ENCODE measurements at places on chromosomes 4 and X.

DNA sequence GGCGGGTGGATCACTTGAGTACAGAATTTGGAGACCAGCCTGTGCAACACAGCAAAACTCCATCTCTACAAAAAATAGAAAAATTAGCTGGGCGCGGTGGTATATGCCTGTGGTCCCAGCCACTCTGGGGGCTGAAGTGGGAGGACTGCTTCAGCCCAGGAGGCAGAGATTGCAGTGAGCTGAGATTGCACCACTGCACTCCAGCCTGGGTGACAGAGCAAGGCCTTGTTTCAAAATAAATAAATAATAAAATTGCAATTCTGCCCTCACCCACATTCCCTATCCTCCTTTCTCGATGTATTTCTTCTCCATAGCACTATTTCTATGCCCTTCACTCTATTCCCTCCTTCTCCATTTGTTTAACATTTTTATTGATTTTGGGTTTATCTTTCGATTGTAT lies 8.7 kb upstream of the SLAIN2 start:
- DNase-seq, result no peak

DNA sequence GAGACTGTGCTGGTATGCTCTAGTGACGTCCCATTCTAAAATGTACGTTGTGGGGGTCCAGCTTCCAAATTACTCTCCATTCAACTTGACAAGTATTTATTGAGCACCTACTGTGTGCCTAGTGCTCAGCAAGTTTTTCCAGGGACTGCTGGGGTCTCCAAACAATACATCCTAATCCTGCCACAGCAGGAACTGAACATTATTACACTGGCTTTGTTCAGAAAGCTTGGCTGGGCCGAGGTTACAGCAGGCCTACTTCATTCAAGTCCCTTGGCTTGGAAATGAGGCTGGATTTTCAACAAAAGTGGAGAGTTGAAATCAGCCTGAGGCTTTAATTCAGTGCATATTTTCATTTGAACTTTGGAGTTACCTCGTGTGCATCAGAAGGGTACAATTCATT lies 78.0 kb downstream of the GUCY2F start:
- no peak for DNase-seq

DNA sequence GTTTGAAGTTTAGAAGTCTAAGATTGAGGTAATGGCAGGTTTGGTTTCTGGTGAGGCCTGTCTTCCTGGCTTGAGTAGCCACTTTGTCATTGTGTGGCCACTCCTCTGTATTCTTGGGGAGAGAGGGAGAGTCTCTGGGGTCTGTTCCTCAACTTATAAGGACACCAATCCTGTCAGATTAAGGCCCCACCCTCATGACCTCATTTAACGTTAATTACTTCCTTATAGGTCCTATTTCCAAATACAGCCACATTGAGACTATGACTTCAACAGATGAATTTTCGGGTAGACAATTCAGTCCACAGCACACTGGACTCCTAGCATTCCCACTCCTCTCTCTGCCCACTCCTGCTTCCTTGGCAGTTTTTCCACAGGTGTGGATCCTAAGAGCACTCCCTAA lies 350.8 kb upstream of the CASK start:
- DNase-seq, result no peak

DNA sequence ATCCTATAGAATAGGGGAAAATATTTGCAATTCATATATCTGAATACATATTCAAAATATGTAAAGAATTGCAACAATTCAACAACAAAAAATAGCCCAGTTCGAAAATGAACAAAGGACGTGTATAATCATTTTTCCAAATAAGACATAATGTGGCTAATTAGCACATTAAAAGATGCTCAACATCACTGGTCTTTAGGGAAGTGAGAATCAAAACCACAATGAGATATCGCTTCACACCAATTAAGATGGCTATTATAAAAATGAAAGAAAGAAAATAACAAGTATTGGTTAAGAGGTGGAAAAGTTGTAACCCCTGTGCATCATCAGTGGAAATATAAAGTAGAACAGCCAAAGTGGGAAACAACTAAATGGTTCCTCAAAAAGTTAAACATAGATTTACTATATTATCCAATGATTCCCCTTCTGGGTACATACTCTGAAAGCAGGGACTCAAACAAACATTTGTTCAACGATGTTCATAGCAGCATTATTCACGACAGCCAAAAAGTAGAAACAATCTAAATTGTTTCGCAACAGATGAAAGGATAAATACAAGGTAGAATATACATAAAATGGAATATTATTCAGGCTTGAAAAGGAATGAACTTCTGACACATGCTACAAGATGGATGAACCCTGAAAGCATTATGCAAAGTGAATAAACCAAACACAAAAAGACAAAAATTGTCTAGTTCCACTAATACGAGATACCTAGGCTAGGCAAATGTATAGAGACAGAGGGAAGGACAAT lies 12.7 kb downstream of the FAM13A start:
- DNase-seq, result no peak

DNA sequence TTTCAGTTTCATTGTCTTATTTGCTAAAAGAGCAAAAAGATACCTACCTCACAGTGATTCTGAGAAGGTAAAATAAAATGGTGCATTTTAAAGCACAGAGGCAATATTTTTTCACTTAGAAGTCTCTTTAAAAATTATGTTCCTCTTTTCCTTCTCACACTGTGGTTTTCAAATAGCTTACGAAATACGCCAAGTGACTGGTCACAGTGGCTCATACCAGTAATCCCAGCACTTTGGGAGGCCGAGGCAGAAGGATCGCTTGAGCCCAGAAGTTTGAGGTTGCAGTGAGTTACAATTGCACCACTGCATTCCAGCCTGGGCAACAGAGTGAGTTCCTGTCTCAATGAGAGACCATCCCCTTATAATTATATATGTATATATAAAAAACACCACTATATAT lies 372.6 kb downstream of the FBXO8 start:
- no peak for DNase-seq

- DNase-seq, result no peak
Observed at GRCh38 chr4:6974138-6974848, 64.7 kb downstream of the TBC1D14 start.

- no peak for DNase-seq
Observed at GRCh38 chr4:97987019-97987648, 156.1 kb downstream of the STPG2 start.

DNA sequence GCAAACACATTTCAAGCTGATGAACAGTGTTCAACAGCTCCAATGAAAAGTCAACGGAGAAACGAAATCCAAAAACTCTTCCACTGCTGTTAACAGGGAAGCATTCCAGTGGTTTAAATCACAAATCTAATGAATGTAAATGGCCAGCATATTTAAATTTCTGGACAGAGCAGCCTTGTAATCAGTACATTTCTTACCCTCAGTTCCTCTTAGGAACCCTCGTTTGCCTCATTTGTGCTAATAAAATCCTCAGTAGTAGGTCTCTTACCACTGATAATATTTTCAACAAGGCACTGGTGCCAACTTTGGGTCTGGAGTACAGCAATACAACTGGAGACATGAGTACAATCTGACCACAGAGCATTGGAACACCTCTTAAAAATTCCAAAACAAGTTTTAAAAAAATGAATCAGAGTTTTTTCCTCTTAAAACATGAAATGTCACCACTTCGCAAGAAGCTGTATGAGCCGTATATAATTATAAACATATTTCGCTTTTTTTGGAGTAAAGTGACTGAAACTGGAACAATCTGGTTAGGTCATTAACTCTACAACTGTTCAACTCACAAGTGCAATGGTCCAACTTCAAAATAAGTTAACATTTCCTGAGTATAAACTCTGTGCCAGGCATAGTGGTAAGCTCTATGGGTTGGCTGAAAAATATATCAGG lies 211.2 kb downstream of the CPEB2 start:
- no peak for DNase-seq

DNA sequence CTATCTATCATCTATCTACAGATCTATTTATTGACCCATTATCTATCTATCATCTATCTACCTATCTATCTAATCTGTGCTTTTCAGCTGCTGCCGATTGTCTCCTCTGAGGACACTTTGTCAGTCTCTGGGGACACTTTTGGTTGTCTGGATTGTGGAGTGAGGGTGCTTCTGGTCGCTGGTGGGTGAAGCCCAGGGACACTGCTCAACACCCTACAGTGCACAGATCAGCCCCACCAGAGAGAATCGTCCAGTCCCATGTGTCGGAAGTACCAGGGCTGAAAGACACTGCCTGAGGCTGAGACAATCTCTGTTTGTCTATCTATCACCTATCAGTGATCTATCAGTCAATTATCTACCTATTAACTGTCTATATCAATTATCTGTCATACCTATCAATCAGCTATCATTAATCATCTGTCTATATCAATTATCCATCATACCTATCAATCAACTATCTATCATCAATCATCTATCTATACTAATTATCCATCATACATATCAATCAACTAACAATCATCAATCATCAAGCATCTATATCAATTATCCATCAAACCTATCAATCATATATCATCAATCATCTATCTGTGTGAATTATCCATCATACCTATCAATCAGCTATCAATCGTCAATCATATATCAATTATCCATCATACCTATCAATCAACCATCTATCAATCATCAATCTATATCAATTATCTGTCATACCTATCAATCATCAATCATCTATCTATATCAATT lies 70.0 kb upstream of the PPP2R3B start:
- no peak for DNase-seq

GRCh38 chr4:75708218-75708691 lies 16.1 kb upstream of the USO1 start:
- no peak for DNase-seq

GRCh38 chr4:118741301-118741855 lies 56.2 kb downstream of the METTL14 start:
- DNase-seq, result no peak

- DNase-seq, result no peak
Observed at GRCh38 chr4:85994576-85994975, 365.3 kb downstream of the MAPK10 start.

Data from coronary artery (tissue), 2 donors.